ENCODE measurements at places on chromosomes 11 and 22.

- DNase-seq, result no peak
Observed at GRCh38 chr22:49693416-49693815, 134.3 kb downstream of the BRD1 start.

GRCh38 chr11:125588505-125588904 lies 4.1 kb upstream of the STT3A start:
- DNase-seq, result no peak

- DNase-seq, result no peak
Observed at GRCh38 chr11:114155116-114155515, 95.6 kb downstream of the ZBTB16 start.

DNA sequence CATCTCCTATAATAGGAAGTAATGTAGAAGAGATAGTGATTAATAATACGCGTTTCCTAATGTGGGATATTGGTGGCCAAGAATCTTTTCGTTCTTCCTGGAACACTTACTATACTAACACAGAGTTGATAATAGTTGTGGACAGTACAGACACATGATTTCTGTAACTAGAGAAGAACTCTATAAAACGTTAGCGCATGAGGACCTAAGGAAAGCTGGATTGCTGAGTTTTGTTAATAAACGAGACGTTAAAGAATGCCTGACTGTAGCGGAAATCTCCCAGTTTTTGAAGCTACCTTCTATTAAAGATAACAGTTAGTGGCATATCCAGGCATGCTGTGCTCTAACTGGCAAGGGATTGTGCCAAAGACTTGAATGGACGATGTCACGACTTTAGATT lies 83.3 kb downstream of the GGT1 start:
- DNase-seq, result no peak
